ENCODE measurements at places on chromosomes 1 and 21.

DNA sequence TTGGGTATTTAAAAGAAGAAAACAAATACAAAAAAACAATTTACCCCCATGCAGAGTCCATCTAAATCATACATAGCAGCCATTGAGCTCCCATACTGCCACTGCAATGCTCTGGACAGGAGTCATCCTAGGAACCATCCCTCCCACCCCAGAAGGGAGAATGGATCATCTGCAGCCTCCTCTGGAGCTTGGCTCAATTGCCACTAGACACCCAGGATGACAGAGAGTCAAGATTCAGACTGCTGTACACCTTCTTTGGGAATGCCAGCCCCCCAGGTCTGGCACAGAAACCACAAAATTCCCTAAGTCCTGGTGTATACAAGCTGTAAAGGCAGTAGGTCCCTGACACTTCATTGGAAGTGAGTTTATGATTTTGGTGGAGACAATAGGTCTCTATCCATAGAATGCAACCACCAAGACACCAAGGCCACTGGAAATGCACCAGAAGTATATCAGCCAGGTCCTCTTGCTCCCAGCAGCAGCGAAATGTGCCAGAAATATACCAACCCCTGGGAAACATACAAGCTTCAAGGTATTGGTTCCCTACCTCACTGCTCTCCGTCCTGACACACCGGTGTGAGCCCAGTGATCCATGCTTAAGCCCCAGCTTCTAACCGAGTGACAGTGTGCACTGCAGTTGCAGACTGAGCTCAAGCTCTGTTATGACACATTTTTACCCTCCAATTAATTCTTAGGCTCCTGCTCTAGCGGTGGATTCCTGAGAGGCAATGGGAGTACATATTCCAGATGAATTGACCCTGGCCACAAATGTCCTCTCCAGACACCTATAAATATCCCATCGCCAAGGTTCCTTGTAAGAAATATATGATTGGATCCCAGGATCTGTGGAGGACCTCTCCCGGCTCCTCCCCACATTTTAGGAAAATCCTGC is 4.4 kb downstream of the TAL1 start:
- no peak for DNase-seq

DNA sequence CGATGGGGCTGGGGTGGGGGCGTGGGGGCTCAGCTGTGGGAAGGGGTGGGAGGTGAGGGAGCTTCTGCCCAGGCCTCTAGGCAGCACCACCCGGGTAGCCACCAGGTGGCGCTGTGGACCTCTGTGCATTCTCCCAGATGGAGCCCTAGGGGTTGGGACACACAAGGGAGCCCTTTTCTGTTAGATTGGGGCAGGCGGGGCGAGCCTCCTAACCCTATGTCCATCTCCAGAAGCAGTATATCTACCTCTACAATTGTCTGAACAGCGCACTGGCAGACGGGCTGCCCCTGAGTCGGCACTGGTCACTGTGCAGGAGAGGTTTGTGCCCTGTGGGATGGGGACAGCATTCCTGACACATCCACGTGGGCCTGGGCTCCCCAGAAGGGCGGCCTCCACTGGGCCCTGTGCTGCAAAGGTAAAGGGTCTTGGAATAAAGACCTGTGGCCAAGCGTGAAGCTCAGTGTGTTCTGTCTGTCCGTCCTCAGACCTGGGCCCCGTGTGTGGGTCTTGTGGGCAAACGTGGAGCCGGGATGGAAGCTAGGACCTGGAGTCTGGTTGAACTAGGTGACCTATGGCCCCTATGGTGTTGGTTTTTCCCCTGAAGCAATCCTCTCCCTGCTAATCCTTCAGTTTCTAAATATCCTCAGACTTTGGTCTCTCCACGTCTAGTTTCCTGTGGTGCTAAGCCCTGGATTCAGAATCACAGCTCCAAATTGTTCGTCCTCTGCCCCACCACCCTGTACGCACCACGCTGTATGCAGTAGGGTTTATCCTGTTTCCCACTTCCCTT is 4.4 kb upstream of the LGR6 start:
- peak; percentile 55 for DNase-seq

DNA sequence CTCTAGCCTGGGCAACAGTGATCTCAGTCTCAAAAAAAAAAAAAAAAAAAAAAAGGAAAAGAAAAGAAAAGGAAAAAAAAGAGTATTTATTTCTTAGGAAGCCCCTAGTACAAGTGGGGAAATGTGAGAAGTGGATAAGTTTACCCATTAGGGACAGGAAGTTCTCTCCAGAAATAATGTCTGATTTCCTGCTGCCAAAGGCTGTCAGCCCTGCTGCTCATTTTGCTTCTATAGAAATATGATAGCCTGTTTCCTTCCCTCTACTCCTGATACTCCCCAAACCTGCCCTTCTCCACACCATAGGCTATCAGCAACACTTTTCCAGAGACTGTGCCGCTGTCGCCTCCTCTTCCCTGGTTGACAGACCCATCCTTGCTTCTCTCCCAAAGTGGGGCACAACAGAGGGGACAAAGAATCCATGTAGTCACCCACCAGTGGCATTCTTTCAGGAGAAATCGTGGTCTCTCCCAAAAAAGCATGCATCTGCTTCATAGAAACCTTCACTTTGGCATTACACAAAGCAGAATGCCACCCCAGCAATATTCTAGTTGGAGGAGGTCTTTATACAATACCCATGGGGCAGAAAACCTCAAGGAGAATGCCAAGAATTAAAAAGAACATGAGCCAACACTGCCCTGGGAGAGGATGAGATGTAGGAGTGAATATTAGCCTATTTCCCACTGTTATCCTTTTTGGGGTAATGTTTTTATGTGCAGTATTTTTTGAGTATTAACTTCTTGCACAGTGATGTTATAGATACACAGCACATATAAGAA is 166.3 kb upstream of the NR5A2 start:
- DNase-seq: no peak

GRCh38 chr1:145906954-145907753 is 2.7 kb downstream of the ITGA10 start:
- DNase-seq: no peak
